ENCODE measurements at places on chromosomes 7 and 10. TPM values are rescaled to one million over a fixed set of nuclear protein-coding genes. Genes with fewer than 3 reads are reported as not detected.

PRSS37 gene
- total RNA-seq: not detected

SLC35G1 gene
- total RNA-seq: 1.1 TPM

CDH23 gene
- 1.2 TPM for total RNA-seq

MSMB gene
- total RNA-seq: not detected

MAPK8 gene
- 40.8 TPM for total RNA-seq

NUDT13 gene
- total RNA-seq: 1.3 TPM

EIF5AL1 gene
- 0.13 TPM for total RNA-seq

MEOX2 gene
- total RNA-seq: not detected

AKR1B1 gene
- total RNA-seq: 68.4 TPM

CYP2C8 gene
- 0.45 TPM for total RNA-seq

DOCK1 gene
- total RNA-seq: 0.12 TPM

MCU gene
- 15.6 TPM for total RNA-seq

LDB3 gene
- 0.11 TPM for total RNA-seq

PAPOLB gene
- total RNA-seq: 0.36 TPM

GCC1 gene
- 32.1 TPM for total RNA-seq

CCNY gene
- total RNA-seq: 71.0 TPM

CFAP69 gene
- 0.13 TPM for total RNA-seq

RELN gene
- not detected for total RNA-seq

CH25H gene
- total RNA-seq: 0.20 TPM

NUTM2B gene
- total RNA-seq: 2.1 TPM

SHOC2 gene
- total RNA-seq: 87.6 TPM

CALY gene
- not detected for total RNA-seq

MRLN gene
- total RNA-seq: not detected

CPED1 gene
- total RNA-seq: 0.50 TPM

CPEB3 gene
- 5.4 TPM for total RNA-seq

CD36 gene
- total RNA-seq: 7.0 TPM

EFCAB10 gene
- 0.43 TPM for total RNA-seq

CLEC5A gene
- total RNA-seq: not detected

ZNF727 gene
- not detected for total RNA-seq

DPY19L1 gene
- 25.1 TPM for total RNA-seq

XPNPEP1 gene
- 106 TPM for total RNA-seq

CLDN3 gene
- total RNA-seq: not detected

MSS51 gene
- total RNA-seq: 3.1 TPM

ODAD2 gene
- not detected for total RNA-seq

PCGF6 gene
- 8.1 TPM for total RNA-seq

NEBL gene
- total RNA-seq: 1.1 TPM

MYH16 gene
- not detected for total RNA-seq

LIPK gene
- total RNA-seq: not detected

PDGFA gene
- total RNA-seq: 1.5 TPM

TRIM73 gene
- total RNA-seq: 10.7 TPM

CPVL gene
- total RNA-seq: 9.8 TPM

USP6NL gene
- total RNA-seq: 3.7 TPM

RBP4 gene
- not detected for total RNA-seq

IMMP2L gene
- 9.2 TPM for total RNA-seq

CRCP gene
- total RNA-seq: 67.5 TPM

Data from natural killer cell (primary cell).